ENCODE measurements at places on chromosomes 7 and 10.

GRCh38 chr10:132603851-132604533 lies 66.4 kb downstream of the INPP5A start:
- DNase-seq, result no peak

- peak; percentile 65 for DNase-seq
Observed at GRCh38 chr10:45001381-45002148, 842 bp downstream of the ZNF22 start.

DNA sequence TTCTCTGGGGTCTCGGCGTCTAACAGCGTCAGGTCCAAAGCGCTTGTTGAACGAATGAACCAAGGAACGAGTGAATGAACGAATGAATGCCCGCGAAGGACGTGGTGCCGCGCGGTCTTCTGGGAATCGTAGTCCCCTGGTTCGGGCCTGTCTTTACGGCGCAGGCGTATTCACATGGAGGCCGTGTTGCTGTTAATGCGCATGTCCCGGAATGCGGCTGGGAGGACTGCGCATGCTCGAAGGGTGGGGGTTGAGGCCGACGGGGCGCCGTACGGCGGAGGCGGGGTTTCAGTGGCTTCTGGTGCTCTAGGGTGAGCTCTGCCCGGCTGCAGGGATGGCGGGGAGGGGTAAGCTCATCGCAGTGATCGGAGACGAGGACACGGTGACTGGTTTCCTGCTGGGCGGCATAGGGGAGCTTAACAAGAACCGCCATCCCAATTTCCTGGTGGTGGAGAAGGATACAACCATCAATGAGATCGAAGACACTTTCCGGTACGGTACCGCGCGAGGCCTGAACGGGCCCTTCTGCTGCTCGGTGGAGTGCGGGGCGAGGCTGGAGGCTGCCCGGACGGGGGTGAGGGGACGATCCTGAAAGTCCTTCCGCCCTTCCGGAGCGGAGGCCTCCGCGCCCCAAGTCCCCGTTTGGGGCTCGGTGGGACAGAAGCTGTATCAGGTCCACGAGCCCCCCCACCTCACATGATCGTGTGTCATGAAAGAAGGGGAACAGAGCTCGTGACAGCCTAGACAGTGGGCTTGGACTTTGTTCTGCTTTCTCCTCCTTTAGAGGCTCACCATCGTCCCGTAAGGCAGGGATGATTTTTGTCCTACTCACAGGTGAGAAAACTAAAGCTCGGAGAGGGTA lies at the start of gene ATP6V1F:
ATP6V1F (plus strand) TSS at position 286 of the 862 bp plus-strand sequence; CDS start at position 335, 49 bp downstream.
- DNase-seq, result peak; percentile 99

- no peak for DNase-seq
Observed at GRCh38 chr7:23347682-23348180, 48.6 kb downstream of the MALSU1 start.

DNA sequence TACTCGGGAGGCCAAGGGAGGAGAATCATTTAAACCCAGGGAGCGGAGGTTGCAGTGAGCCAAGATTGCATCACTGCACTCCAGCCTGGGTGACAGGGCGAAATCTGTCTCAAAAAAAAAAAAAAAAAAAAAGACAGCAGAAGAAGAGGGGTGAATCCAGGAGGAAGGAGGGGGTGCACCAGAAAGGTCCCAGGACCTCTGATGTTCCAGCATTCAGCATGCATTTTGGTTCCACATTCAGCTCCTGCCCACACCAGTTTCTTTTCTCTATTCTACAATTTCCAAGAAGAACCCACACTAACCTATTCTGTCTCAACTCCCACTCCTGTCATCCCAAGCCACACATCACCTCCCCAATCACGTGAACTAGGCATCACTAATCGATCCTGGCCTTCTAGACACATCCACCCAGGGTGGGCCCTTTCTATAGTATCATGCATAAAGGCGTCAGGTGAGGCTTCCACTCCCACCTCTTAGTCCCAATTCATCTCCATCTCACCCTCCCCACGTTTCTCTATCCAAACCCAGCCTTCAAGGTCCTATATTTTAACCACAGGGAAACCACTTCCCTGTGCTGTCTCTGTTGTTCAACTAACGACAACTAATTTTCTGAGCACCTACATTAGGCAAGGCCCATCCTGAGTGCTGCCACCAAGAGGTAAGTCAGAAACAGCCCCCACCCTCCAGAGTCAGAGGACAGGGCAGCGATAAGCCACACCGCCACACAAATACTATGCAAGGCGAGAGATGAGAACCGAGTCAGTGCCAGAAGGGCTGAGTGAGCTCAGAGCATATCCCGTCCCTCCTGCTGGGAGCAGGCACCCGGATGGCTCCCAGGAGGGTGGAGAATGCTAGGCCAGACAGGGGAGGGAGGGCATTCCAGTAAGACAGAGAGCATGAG lies 2.2 kb downstream of the ANXA11 start:
- DNase-seq, result peak; percentile 82

GRCh38 chr7:113796557-113796956 lies 122.3 kb downstream of the PPP1R3A start:
- DNase-seq, result no peak

- no peak for DNase-seq
Observed at GRCh38 chr10:127080317-127080716, 116.1 kb downstream of the INSYN2A start.

GRCh38 chr7:2001601-2002442 lies 230.9 kb downstream of the MAD1L1 start:
- DNase-seq, result no peak

GRCh38 chr7:148058092-148058491 lies 532.5 kb upstream of the C7orf33 start:
- DNase-seq, result no peak

DNA sequence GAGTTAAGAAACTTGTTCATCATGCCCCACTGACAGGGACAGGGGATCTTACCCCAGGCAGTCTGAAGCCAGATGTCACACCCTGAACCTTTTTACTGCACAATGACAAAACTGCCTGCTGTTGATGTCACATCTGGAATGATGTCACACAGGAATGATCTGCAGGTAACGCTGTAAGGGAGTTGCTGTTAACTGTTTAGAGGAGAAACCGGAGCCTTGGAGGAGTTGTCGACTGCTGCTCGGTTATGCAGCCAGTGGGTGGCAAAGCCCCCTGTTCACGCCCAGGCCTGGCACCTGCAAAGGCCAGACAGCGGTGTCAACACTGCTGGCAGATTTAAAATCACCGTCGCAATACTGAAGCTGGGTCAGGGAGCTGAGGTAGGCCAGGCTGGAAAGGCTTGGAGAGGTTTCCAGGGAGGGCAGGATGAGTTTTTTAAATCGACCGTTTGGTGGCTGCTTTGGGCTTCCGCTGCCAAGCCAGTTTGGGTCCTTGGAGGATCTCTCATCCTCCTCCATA lies 10.0 kb upstream of the SLIT1 start:
- no peak for DNase-seq

DNA sequence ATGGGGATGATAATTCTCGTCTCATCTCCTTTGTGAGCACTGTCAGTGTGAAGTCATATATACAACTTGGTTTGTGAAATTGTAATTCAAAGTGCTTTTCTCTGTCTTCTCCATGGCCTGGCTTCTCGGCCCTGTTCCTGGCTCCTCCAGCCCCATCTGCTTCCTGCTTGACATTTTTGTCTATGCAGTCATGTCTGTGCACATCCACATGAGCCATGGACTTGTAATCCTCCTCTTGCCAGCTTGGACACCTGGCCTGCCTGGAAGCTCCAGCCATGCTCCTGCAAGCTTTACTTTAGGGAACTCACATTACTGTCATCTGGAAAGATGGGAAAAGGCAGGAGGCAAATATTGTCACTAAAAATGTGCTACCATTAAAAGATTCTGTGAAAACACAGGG lies 576.0 kb upstream of the DPP6 start:
- DNase-seq, result no peak

GRCh38 chr10:110343947-110344346 lies 39.2 kb upstream of the SMNDC1 start:
- no peak for DNase-seq

DNA sequence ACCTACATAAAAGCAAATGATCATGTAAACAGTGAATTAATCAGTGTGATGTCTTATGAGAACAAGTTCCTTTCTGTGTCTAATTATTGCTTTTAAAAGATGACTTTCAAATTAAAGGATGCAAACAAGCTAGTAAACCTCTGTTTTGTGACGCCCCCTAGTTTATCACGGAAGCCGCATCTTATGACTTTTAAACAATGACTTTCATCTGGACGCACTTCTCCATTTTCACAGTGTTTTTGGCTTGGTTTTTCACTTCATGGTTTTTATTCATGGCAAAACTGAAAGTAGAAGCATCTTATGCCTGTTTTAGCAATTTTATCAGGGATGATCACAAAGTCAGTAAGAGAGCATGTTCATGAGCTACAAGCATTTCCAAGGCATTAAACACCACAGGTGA lies 35.0 kb downstream of the ITGA8 start:
- no peak for DNase-seq

- no peak for DNase-seq
Observed at GRCh38 chr10:78248651-78249464, 215.2 kb downstream of the RPS24 start.

GRCh38 chr10:3237530-3237929 lies 64.9 kb upstream of the PITRM1 start:
- DNase-seq, result no peak

GRCh38 chr7:78226059-78226719 lies 427.6 kb downstream of the PHTF2 start:
- peak; percentile 60 for DNase-seq

DNA sequence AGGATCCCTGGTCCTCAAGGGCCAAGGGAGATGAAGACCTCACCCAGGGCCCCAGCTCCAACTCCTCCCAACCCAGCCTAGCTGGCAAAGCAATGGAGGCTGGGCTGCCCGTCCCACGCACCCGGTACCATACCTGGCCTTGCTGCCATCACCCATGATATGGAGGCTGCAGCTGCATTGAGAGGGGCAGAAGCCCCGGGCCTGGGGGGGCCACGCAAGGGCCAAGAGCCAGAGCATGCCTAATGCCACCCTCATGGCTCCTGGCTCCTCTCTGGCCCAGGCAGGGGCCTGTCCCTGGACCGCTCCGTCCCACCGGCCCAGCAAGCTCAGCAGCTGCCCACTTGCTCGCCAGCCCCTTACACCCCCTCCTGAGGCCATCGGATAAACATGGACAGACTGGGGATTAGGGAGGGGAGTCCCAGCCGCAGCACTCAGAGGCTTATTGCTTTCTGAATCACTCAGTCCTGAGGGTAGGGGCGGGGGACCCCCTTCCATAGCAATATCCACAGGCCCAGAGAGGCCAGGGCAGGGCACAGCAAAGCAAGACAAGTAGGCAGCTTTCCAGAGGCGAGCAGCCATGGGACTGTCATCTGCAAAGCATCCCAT lies at the start of gene LRIT1:
LRIT1 (minus strand) TSS at position 362 of the 606 bp plus-strand sequence; CDS start at position 255, 107 bp downstream.
- no peak for DNase-seq

- DNase-seq, result no peak
Observed at GRCh38 chr10:86649471-86650150, 4.7 kb upstream of the OPN4 start.

All from stimulated activated CD4-positive, alpha-beta T cell treated with anti-CD3 and anti-CD28 coated beads, Interleukin-15, amount 100 ng/mL, for 24 hours (primary cell).